ENCODE measurements at places on chromosomes 6 and 20.
A peak's percentile ranks its signal among the peaks of the same experiment; 100 is the strongest.

GRCh38 chr6:4775494-4776130 is 592 bp upstream of the CDYL start:
- DNase-seq = peak; percentile 76

GRCh38 chr20:25320035-25320800 is 70.4 kb downstream of the ABHD12 start:
- no peak for DNase-seq

- DNase-seq = no peak
Measured at GRCh38 chr6:22221211-22221610, 75.6 kb downstream of the PRL start.

DNA sequence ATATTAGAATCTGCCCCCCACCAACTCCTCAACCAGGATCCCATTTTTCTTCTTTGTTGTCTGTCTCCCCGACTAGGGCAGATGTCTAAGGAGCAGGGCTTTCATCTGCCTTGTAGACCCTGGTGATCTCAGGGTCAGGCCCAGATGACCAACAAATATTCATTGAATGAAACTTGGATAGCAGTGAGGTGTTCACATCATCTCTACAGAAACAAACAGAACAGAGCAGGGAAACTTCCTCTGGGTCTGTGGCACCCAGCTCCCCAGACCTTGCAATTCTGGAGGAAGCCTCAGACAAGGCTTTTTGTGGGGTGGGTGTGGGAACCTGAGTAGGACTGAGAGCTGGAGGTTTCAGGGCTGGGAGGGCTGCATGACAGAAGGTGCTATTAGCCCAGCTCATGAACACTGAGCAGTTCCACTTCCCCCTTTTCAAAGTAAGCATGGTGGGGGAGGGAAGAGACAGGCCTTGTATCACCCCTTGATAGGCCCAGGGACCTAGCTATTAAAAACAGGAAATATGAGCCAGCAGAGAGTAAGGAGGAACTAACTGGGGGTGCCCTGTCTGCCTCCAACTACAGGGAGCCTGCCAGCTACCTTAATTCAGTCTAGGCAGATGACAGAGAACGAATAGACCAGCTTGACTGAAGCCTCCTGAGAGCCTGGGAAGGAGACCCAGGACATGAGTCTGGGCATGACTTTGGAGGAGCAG is 37.3 kb upstream of the TOP1 start:
- DNase-seq = peak; percentile 34

DNA sequence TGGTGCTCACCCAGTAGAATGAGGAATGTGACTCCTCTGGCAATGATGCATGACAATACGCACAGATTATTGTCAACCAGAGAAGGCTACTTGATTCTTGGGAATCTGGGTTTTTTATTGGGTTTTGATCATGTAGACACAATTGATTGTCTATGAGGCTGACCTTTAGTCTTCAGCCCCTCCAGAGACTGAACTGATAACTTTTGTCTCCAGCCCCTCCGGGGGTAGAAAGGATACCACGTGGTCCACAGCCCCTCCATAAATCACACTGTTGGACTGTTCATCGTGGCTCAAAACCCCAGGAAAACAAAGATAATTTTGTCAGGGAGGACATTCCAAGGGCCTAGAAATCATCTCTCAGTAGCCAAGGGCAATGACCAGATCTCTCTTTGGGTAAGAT is 57.5 kb upstream of the ADGRF5 start:
- DNase-seq = no peak

- peak; percentile 95 for DNase-seq
Measured at GRCh38 chr20:34083137-34083536, 28.9 kb downstream of the EIF2S2 start.
